ENCODE measurements at places on chromosomes 3 and 15.

DNA sequence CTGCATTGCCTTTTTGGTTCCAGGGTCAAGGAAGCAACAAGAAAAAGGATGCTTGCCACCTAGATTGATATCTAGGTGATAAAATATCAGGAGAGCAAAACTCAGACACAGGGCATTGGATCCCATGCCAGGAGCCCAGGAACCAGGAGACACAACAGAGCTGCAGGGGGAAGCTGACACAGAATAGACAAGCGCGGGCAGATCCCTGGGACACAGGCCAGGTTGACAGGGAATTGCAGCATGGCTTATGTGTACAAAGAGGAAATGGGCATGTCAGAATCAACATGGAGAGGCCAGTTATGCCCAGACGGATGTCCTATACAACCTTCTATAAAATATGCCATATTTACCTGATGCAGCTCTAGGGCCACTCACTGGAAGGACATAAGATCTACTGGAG, 84.2 kb downstream of the SEMA6D start:
- no peak for DNase-seq

- no peak for DNase-seq
Measured at GRCh38 chr3:120460862-120461261, 10.1 kb upstream of the FSTL1 start.

GRCh38 chr15:43489191-43489590, 3.8 kb downstream of the TP53BP1 start:
- DNase-seq: no peak

GRCh38 chr15:66638377-66638776, 63.7 kb upstream of the SMAD6 start:
- DNase-seq: no peak

DNA sequence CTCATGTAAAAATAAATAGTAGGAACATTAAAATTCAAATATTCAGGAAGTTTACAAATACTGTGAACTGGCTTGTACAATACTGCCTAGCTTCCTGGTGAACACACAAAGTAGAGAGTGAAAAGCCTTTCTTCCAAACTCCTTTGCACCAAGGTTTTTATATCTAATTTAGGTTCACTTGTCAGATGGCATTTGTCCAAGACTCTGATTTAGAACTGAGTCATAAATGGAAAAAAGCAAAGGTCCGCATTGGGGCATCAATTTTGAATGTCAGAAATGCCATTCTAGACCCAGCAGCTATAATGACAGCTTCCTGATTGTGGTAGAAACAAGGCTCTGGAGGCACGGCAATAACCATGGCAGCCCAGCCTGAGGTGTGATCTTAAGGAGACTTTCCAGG, 160.7 kb downstream of the PDE8A start:
- no peak for DNase-seq

DNA sequence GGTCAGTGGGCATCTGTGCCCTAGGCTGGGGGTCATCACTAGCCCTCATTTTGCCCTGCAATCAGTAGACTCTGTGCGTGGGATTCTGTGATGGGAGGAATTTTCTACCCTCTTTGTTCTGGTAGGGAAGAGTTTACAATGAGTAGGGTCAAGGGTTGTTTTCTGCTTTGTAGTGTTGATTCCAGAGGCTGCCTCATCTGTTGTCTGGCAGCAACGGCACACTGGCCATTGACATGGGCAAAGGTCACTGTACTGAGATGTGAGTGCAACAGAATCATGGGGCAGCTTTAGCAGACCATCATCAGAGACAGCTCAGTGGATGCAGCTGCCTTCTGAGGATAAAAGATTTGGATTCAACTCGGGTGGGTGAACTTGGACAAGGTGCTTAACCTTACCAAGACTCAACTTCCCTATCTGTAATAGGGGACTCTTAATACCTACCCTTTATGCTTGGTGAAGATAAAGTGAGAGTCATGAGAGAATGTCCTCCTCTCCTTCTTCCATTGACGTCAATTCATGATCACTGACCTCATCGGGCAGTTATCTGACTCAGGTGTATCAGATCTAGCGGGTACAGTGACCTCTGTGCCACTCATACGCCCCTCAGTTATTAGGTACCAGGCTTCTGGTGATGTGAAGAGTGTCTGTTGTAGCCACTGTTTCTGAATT, 127.5 kb downstream of the RPLP1 start:
- DNase-seq: no peak

- no peak for DNase-seq
Measured at GRCh38 chr15:81229586-81229985, 32.9 kb downstream of the IL16 start.

GRCh38 chr15:70154718-70155347, 57.1 kb upstream of the TLE3 start:
- no peak for DNase-seq

DNA sequence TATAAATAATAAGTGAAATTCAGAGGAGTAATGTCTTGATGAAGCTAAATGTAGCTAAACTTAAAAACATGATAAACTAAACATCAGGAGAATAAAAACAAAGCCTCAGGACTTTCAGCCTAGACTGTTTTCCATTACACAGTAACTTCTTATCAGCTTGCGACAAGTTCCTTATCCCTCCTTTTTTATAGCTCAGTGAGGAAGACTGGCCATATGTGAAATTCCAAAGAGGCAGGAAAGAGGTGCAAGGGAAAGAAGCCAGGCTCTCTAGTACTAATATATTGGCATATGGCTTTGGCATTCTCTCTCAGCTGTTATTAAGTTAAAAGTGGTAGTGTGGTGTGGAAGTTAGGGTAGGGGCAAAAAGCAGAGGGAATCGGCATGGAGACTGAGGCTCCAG, 4.4 kb downstream of the COX17 start:
- DNase-seq: no peak

- DNase-seq: no peak
Measured at GRCh38 chr15:69804786-69805185, 292.9 kb downstream of the TLE3 start.

- DNase-seq: no peak
Measured at GRCh38 chr3:157379525-157380140, 57.0 kb upstream of the PTX3 start.

- no peak for DNase-seq
Measured at GRCh38 chr3:191240486-191240885, 41.4 kb downstream of the OSTN start.

GRCh38 chr3:29164825-29165224, 116.0 kb upstream of the RBMS3 start:
- no peak for DNase-seq

- DNase-seq: peak; percentile 51
Measured at GRCh38 chr15:50182219-50183013, 420 bp downstream of the SLC27A2 start.

- DNase-seq: no peak
Measured at GRCh38 chr3:124885466-124886167, 1.5 kb downstream of the ITGB5 start.

Measured in CD4-positive, alpha-beta T cell treated with Interferon gamma for 1 hour (primary cell).